Central memory CD8-positive, alpha-beta T cell (primary cell): ENCODE measurements at places on chromosomes 16 and 17.
A peak's percentile ranks its signal among the peaks of the same experiment; 100 is the strongest.

DNA sequence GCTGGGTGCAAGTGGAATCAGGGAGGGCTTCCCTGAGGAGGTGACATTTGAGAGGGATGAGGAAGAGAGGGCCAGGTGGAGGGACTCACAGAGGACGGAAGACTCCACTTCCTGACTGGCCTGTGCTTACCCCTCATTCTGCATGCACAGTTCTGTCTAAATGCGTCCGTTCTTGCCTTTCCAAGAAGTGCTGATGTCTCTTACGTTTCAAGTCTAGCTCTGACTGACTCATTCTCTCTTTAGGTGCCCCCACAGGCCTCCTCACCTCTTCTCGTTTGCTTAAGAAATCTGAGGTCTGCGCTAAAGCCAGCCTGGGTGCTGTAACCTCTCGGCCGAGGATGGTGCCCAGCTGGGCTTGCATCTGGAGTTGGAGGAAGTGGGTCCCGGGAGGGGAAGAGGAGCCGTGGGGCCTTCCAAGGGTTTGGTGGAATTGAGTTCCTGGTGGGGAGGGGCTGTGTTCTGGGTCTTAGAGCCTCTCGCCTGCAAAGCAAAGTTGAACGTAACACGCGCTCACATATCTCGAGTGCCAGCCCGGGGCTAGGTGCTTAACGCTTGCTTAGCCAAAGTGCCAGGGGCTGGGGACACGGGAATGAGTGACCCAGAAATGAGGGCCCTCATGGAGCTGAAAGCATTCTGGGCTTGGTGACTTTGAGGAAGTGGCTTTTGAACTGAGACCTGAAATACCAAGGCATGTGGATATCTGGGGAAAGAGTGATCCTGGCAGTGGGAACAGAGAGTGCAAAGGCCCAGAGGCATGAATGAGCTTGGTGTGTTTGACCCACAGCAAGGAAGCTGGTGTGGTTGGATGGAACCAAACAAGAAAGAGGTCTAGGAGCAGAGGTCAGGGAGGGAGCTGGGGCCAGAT lies 4.8 kb downstream of the IL4R start:
- H3K4me1 ChIP-seq: peaks cover 80% of the 10 kb centered on the region
- DNase-seq: no peak
- H3K36me3 ChIP-seq: peaks cover 11% of the 10 kb centered on the region

- H3K4me1 ChIP-seq: peaks cover 89% of the 10 kb centered on the region
- H3K27ac ChIP-seq: peak overlapping the region; percentile 52
- no peaks in the 10 kb centered on the region for H3K27me3 ChIP-seq
- H3K4me3 ChIP-seq: no peak overlapping the region
- H3K36me3 ChIP-seq: peaks cover 63% of the 10 kb centered on the region
Observed at GRCh38 chr16:57019746-57020145, 30.4 kb downstream of the NLRC5 start.

DNA sequence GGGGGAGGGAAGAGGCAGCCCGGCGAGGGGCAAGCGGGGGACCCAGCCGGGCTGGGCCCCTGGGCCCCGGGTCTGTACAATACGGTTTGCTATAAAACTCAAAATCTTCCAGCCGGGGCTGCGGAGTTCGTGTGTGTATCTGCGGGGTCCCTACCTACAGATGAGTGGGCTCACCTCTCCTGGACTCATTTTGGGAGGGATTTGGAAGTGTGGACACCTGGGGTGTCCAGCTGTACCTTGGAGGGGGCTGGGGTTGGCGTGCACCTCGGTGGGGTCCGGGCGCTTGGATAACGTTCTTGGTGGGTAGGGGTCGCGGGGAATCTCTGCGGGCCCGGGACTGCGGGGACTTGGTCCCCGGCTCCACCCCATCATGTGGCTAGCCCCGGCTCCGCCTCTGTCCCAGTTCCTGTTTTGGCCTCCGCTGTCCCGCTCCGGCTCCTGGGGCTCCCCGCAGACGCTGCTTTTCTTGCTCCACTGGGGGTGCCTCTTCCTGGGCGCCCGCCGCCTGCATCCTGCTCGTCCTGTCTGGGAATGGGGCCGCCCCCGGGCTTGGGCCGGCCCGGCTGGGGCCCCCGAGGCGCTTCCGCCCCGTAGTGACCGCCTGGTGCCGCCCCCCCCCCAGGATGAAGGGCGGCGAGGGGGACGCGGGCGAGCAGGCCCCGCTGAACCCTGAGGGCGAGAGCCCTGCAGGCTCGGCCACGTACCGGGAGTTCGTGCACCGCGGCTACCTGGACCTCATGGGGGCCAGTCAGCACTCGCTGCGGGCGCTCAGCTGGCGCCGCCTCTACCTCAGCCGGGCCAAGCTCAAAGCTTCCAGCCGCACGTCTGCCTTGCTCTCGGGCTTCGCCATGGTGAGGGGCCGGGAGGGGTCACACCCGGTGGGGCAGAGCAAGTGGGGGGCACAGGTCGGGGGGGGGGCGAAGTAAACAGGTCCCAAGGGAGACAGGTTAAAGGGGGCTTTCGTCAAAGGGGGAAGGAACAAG lies at the start of gene ORAI3:
ORAI3 (plus strand) TSS at position 402 of the 983 bp plus-strand sequence; CDS start at position 624, 222 bp downstream.
- H3K4me1 ChIP-seq: peaks cover 27% of the 10 kb centered on the region
- peak within 1 kb of the TSS; percentile 87 for H3K4me3 ChIP-seq
- peak within 1 kb of the TSS; percentile 94 for H3K27ac ChIP-seq
- H3K36me3 ChIP-seq: peaks cover 3% of the 10 kb centered on the region

GRCh38 chr16:87853411-87854052 lies 15.8 kb downstream of the SLC7A5 start:
- H3K27ac ChIP-seq: peak overlapping the region; percentile 93
- no peaks in the 10 kb centered on the region for H3K27me3 ChIP-seq
- H3K4me3 ChIP-seq: peak overlapping the region; percentile 50
- H3K36me3 ChIP-seq: peaks cover 42% of the 10 kb centered on the region
- DNase-seq: peak; percentile 95

GRCh38 chr17:61280338-61280737 lies 119.3 kb upstream of the TBX2 start:
- H3K4me1 ChIP-seq: peaks cover 6% of the 10 kb centered on the region
- H3K27me3 ChIP-seq: no peaks in the 10 kb centered on the region
- H3K27ac ChIP-seq: no peak overlapping the region
- H3K4me3 ChIP-seq: no peak overlapping the region
- no peak for DNase-seq

GRCh38 chr17:67265436-67266019 lies 20.5 kb upstream of the HELZ start:
- no peaks in the 10 kb centered on the region for H3K27me3 ChIP-seq
- DNase-seq: no peak
- H3K4me1 ChIP-seq: peaks cover 6% of the 10 kb centered on the region
- H3K36me3 ChIP-seq: peaks cover 3% of the 10 kb centered on the region
- H3K4me3 ChIP-seq: no peak overlapping the region
- H3K27ac ChIP-seq: no peak overlapping the region

GRCh38 chr16:22317001-22317530 lies 19.9 kb downstream of the POLR3E start:
- H3K4me1 ChIP-seq: peaks cover 16% of the 10 kb centered on the region
- H3K27me3 ChIP-seq: no peaks in the 10 kb centered on the region
- no peak overlapping the region for H3K27ac ChIP-seq
- no peak for DNase-seq
- peaks cover 62% of the 10 kb centered on the region for H3K36me3 ChIP-seq

DNA sequence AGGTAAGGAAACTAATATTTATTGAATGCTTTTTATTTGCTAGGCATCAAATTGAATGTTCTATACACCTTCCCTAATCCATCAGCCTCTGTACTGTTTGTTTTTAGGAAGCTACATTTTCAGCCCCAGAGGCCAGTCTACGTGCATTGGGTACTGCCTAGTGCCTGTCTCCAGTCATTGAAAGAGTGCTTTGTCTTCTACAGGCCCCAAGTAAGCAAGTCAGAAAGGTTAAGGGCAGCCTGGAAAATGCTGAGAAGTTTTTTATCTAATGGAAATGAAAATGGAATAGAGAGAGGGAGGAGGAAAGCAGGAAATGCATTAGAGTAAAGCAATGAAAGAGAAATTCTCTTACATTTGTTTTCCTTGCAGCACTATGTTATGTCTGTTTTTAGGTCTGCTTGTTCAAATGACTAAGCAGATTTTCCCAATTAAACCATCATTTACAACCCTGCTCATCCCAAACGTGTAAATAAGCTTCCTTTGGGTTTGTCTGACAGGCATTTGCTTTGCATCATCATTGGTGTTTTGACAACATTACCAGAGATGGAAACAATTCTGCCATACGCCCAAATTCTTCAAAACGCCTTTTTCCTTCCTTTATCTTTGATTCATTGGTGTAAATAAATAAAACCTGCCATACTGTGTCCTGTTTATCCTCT lies 116.0 kb upstream of the GOT2 start:
- no peak overlapping the region for H3K4me3 ChIP-seq
- H3K4me1 ChIP-seq: no peaks in the 10 kb centered on the region
- H3K27me3 ChIP-seq: peaks cover 33% of the 10 kb centered on the region
- DNase-seq: no peak

- peaks cover 42% of the 10 kb centered on the region for H3K4me1 ChIP-seq
- H3K27me3 ChIP-seq: no peaks in the 10 kb centered on the region
- peak overlapping the region; percentile 93 for H3K27ac ChIP-seq
Observed at GRCh38 chr17:4901108-4901647, 1.7 kb downstream of the CHRNE start.

DNA sequence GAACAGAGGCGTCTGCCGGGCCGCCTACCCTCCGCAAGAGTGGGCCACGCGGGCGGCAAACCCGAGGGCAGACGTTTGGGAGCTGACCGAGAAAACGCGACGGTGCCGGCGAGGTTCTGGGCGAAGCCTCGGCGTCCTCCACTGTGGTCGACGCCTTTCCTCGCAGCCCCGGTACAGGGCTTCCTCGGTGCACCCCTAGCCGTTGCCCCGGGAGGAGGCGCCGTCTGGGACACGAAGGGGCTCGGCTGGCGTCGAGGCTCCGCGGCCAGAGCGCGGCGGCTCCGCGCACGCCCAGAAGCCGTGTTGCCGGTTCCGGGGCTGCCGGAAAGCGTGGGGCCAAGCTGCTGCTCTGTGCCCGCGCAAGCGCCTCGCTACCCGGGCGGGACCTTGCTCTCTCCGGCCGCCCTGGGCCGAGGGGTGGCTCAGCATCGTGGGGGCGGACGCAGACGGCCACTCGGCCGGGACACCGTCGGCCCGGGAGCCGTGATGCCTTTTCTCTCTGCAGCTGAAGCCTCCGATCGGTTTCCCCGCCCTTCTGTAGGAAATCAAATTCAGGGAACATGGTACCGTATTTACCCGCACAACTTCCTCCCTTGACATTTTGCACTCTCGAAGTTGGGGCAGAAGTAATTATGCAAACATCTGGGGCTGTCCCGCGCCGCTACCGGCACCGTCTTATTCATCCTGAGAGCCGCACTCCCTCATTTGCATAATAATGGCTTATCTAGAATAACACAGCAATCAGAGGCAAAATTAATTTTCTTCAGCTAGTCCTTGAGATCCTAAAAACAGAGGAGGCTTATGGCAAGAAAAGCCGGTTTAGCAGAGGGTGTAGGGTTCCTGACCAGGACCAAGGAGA lies 7.3 kb upstream of the CBX8 start:
- H3K27ac ChIP-seq: peak overlapping the region; percentile 80
- peaks cover 31% of the 10 kb centered on the region for H3K36me3 ChIP-seq
- no peak for DNase-seq
- peaks cover 32% of the 10 kb centered on the region for H3K4me1 ChIP-seq
- peak overlapping the region; percentile 73 for H3K4me3 ChIP-seq
- peaks cover 81% of the 10 kb centered on the region for H3K27me3 ChIP-seq

DNA sequence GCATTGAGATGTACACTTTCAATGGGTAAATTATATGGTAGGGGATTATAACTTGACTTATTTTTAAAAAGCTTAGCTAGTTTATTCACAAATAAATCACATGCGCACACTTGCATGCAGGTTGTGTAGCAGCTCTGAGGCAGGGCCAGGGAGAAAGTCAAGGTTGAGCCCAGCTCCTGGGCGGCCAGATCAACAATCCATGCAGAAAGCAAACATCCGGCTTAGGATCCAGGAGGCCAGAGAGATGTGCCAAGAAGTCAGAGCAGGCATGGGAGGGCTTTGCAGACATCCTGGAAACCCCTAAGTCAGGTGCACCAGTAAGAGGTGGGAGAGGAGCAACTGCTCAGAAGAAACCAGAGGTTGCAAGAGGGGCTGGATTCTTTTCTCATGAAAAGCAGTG lies 186.5 kb downstream of the AXIN2 start:
- H3K27ac ChIP-seq: no peak overlapping the region
- no peak overlapping the region for H3K4me3 ChIP-seq
- peaks cover 58% of the 10 kb centered on the region for H3K27me3 ChIP-seq
- DNase-seq: no peak
- H3K36me3 ChIP-seq: no peaks in the 10 kb centered on the region

DNA sequence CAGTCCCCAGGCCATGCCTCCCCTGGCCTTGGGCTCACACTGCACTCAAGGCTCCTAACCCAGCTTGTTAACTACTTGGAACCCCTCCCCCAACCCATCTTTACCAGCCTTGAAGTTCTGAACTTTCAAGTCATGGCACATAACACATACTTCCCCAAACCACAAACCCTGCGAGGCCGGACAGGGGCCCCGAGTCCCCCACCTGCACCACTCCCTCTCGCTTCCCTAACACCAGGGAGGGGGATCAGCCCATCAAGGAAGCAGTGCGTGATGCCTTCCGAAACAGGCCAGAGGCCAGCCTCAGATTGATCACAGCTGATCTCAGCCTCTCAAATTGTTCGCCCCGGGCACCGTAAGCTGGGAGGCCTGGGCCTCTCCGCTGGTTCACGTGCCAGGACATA lies 3.0 kb upstream of the NLRC3 start:
- no peak for DNase-seq
- H3K4me3 ChIP-seq: peak overlapping the region; percentile 25
- H3K36me3 ChIP-seq: peaks cover 18% of the 10 kb centered on the region
- H3K27me3 ChIP-seq: no peaks in the 10 kb centered on the region

DNA sequence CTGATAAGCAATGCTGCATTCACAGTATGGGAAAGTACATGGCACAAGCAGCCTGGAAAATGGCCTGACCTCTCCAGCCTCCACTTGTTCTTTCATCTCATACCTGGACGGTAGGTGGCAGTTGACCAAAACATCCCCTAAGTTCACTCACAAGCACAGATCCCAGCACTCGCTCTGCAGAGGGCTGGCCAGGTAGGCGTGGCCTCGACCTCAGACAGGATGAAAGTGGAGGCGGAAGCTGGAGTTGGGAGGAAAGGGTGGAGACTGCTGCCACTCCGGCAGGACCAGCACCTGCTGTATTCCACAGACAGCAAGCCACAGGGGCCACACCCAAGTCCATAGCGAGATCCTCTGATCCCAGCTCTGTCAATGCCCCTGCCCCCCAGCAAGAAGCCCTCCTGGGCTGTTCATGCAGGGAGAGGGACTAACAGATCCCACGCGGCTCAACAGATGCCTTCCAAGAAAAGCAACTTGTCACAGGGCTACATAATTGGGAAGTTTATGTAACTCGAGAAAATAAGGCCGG lies 31.3 kb downstream of the ZCCHC14 start:
- no peak overlapping the region for H3K4me3 ChIP-seq
- no peak overlapping the region for H3K27ac ChIP-seq
- peaks cover 18% of the 10 kb centered on the region for H3K36me3 ChIP-seq
- H3K27me3 ChIP-seq: no peaks in the 10 kb centered on the region
- DNase-seq: no peak
- H3K4me1 ChIP-seq: peaks cover 19% of the 10 kb centered on the region

DNA sequence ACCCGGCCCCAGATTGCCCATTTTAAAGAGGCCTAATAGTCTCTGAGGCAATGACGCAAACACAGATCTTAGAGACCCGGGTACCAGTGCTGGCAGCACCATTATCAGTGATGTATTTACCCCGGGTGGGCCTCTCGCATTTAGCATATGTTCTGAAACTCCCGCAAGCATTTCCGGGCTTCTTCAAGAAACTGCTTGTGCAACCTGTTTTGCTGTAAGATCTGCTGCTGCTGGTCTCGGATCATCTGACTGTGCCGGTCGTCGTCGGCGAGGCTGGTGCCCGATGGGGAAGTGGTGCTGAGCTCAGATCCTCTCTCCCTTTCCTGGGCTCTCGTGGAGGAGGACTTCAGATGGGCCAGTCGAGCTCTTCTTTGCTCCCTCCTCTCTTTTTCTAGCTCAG lies 12.5 kb downstream of the CEP295NL start:
- H3K4me1 ChIP-seq: peaks cover 13% of the 10 kb centered on the region
- no peak overlapping the region for H3K27ac ChIP-seq
- DNase-seq: no peak
- no peak overlapping the region for H3K4me3 ChIP-seq
